ENCODE measurements at places on chromosomes 2 and 18.

GRCh38 chr2:134104754-134105153 lies 149.1 kb upstream of the MGAT5 start:
- DNase-seq: no peak

- DNase-seq: peak; percentile 89
Measured at GRCh38 chr18:8341481-8342230, 267.6 kb upstream of the RAB12 start.

GRCh38 chr2:208799397-208799796 lies 392.8 kb downstream of the PTH2R start:
- no peak for DNase-seq

GRCh38 chr18:63376538-63376937 lies 9.5 kb upstream of the KDSR start:
- DNase-seq: peak; percentile 93

DNA sequence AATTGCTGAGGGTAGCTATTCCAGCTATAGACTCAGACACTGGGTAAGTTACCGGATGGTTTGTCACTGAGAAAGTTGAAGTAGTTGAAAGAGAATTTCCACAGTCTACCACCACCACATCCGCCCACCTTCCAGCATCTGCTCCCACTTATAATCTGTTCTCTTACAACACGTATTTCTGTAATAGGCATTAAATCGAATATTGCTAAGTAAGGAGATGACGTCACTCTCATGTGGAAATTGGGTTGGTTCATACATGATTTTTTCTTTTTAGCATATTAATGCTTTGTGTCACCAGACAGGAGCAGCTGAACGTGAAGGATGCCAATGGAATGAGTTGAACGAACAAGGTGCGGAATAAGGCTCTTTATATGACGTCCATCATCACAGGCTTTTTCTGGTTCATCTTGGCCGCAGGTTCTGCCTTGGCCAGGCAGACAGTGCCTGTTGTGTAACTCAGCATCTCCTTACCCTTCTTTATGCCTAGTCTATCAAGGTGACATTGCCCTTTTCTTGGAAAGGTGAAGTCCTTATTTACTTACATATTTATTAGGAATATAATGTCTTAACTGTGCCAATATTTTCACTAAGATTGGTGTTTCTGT lies 45.9 kb downstream of the THUMPD2 start:
- DNase-seq: no peak

DNA sequence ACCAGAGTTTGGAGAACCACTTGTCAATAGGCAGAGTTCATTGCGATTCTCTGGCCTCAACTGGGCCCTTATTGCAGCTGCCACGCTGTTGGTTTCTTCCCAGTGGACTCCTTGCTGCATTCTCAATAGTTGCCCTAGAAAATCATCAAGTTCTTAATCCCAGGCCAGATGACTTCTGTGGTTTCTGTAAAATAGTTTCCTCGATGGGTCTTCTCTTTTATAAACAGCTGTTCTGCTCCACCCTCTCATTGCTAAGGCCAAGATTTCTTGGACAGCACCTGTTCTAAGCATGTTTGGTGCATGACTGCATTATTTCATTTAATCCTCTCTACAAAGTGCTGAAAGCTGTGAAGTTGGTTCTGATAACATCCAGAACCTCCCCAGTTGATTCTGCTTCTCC lies 131.0 kb downstream of the BCL2L11 start:
- no peak for DNase-seq

DNA sequence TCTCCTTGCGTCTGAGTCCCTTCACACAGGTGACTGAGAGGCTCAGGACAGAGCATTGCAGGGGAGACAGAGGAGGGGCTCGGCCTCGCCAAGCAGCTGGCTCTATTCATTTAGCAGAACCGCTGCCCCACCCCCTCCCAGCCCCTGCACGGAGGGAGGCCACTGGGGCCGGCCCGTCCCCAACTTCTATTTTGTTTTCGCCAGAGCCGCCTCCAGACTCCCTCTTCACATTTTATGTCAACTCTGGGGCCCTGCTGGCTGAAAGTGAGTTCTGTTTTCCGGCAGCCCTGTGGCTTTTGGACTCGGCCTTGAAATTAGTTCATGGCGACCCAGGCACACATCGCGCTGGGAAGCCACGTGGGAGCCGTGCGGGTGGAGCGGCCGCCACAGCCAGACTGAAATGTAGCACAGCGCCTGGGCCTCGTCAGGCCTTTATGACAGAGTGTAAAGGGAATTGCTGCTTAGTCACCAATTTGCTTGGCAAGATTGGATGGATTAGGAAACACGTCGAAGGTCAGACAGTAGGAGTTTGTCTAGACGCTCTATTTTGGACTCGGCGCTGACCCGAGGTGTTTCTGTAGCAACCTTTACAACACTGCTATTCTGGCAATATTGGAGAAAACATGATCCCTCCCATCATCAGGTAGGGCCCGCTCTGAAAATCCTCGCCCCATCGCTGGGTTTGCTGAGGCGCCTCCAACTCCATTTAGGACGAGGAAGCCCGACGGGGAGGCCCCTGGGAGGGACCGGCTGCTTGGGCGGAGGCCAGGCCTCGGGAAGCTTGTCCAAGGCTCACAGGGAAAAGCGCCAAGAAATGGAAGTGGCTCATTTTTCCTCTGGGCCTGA lies 90.7 kb upstream of the CTDP1 start:
- peak; percentile 94 for DNase-seq

DNA sequence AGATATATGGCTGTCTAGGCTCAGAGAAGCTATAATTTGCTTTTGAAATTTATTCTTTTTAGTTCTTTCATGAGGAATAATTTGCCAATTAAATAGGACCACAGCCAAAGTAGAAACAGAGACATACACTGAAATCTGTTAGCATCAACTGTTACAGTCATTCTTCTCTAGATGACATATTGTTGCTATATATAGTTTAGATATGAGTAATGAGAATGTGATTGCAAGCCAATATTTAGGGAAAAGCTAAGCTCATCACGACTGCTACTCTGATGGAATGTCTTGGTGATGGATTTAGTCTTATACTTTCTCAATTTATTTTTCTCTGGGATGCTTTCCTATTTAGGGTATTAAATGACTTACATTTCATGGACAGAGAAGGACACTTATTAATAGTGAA lies 259.1 kb downstream of the LNPK start:
- DNase-seq: no peak

GRCh38 chr2:17588031-17588430 lies 47.5 kb downstream of the VSNL1 start:
- no peak for DNase-seq

DNA sequence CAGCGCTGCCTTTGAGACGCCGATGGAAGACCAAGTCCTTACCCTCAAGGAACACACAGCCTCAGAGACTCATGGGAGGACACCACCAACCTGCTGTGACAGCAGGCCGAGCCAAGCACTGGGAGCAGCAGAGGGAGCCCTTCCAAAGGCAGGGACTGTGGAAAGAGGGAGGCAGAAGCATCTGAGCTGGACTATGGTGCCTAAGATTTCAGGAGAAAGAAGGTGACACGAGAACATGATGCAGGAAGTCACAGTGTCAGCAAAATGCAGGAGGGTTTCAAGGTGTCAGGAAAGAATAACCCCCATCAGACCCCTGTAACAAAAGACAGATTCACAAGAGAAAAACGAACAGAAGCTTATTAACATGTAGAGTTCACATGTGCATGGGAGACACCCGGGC lies 24.2 kb upstream of the COX7A2L start:
- DNase-seq: no peak

- DNase-seq: no peak
Measured at GRCh38 chr2:204825681-204826080, 280.4 kb downstream of the PARD3B start.

All from iris pigment epithelial cell (primary cell).